GM12864 (cell line): ENCODE measurements at places on chromosomes 13 and 19.

- DNase-seq: no peak
Measured at GRCh38 chr19:7691497-7691896, 10.4 kb downstream of the FCER2 start.

DNA sequence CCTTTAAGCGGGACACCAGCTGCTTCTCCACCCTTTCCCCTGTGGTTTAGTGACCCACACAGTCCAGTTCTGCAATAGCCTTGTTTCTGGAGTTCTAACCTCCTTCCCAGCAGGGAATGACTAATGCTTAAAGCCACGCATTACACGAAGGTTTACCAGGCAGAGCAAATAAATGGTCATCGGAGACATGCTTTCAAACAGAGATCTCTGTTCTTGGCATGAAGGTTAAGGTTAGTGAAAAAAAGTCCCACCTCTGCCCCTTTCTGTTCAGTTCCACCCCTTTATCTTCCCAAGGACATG, 25.3 kb upstream of the MEDAG start:
- no peak for DNase-seq

DNA sequence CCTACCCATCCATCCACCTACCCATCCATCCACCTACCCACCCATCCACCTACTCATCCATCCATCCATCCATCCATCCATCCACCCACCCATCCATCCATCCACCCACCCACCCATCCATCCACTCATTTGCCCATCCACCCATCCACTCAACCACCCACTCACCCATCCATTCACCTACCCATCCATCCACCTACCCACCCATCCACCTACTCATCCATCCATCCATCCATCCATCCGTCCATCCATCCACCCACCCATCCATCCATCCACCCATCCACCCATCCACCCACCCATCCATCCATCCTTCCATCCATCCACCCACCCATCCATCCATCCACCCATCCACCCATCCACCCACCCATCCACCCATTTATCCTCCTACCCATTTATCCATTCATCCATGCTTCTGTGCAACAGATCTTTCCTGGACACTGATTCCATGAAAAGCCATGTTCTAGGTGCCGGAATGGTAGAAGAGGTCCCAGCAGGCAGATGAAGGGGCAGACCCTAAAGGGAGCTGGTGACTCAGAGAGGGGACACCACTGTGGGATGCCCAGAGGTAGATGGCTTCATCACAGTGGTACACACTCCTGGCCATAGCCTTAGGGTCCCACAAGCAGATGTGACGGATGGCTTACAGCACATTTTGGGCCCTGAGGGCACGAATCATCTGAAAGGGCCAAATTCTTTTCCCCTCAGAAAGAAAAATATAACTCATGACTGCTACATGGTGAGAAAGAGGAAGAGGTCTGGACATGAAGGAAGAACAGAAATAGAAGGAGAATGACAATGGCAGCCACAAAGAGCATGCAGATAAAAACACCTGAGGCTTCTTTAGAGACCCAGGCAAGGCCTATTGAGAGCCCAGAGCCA, 76.0 kb downstream of the KCTD15 start:
- DNase-seq: no peak

DNA sequence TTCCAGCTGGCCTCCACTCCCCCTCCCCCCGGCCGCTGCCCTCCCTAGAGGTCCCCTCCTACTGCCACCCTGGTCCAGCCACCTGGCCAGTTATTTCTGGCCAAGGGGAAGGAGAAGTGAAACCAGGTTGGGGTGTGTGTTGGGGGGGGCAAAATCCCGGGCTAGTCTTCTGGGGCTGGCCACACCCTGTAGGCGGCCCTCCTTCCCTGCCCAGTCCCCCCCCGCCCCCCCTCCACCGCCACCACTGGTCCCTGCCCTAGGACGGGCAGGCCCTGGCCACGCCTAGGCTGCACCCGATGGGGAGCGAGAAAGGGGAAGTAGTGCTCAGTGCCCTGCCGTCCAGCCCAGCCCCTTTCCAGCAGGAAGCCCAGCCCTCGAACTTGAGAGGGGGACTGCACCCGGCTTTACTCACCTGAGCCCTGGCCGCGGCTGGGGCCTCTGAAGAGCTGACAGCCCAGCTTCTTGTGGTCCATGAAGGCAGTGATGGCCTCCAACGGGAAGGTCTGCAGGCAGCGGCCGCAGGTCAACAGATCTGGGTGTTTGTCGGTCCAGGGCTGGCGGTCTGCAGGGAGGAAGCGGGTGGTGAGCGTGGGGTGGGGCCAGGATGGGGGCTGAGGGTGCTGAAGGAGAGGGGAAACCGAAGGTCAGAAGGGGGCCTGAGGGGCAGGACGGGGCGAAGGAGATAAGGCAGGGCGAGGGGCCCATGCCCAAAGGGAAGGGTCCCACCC, 813 bp downstream of the ZNF296 start:
- peak; percentile 87 for DNase-seq

- DNase-seq: no peak
Measured at GRCh38 chr19:28501976-28502375, 711.0 kb downstream of the UQCRFS1 start.

DNA sequence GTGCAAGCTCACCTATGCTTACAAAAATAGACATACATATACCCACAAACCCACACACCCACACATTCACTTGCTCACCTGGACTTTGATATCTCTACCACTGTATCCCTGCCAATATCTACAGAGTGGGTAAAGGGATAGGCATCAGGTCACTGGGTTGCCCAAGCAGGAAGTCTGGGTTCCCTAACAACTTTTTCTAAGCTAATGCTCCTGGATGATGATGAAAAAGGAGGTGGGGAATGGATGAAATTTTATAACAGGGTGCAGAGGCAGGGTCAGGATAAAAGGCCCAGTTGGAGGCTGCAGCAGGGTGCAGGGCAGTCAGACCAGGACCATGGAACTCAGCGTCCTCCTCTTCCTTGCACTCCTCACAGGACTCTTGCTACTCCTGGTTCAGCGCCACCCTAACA, at the start of gene CYP2B6:
TSS of gene CYP2B6 (plus strand) at position 311 of the 410 bp plus-strand sequence. CDS start at position 335, 24 bp downstream.
- DNase-seq: no peak

DNA sequence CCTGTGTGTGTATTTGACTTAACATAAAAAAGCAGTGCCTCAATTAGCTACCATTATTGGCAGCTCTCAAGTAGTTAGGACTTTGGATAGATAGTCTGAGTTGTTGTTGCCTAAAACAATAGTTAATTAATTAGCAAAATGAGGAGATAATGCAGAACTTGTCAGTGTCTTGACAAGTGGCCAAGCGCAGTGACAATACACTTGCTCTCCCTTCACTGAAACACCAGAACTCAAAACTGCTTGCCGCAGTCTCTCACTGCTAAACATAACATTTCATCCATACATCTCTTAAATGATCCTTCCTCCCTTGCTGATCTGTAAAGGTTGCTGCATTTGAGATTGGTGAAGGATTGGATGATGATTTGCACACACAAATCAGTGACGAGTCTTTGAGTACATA, 61.7 kb downstream of the ARHGAP35 start:
- DNase-seq: no peak

DNA sequence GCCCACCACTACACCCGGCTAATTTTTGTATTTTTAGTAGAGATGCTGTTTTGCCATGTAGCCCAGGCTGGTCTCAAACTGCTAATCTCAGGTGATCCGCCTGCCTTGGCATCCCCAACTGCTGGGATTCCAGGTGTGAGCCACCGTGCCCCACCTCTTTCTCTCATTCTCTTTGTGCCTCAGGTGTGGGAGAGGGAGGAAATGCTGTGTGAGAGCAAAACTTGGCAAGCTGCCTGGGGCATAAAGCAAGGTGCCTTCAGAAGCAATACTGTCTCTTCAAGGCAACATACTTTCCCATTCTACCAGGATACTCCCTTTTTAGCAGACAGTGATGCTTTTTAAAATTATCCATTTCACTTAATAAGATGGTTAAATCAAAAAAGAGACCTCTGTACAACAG, 53.2 kb upstream of the RFC3 start:
- no peak for DNase-seq

DNA sequence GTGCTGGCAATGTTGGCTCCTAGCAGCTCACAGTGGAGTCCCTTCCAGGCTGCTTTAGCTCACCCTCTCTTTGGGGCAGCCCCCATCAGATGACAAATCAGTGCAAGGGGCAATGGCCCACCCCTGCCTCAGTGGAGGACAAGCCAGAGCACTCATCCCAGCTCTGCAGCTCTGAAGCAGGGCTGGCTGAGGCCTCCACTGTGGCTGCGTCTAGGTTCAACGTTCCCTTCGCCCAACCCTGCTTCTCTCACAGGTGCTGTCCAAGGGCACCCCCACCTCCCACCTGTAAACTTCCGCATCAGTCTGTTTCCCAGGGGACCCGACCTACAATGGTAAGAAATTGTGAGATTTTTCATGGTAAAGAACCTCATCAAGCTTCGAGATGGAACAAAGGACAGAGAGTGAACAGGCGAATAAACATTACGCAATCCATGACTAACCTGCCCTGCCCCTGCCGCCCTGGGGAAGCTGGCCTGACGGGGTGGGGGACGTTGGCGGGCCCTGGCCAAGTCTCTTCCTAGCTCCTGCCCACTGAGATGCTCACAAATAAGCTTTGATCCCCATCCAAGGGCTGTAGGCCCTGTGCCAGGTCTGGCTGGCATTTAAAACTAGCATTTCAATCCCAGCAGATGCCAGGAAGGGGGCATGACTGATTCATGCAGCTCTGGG, 40.5 kb downstream of the DZIP1 start:
- no peak for DNase-seq

GRCh38 chr19:13963603-13964105, 11.3 kb downstream of the DCAF15 start:
- no peak for DNase-seq

DNA sequence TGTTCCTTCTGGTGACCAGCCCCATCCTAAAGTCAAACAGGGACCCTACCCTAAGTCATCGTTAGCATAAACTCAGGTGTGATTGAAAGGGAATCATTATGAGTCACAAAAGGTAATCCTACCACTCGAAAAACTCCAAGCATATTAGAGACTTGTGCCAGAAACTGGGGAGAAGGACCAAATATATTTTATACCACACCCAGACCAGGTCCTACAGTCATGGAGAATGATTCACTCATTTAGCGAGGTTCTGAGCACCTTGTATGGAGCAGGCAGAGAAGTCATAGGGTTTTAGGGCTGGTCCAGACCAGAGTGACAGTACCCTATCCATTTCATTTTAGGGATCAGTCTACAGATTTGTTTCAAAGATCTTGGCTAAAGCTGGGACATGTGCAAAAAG, 149.5 kb downstream of the SLC7A1 start:
- DNase-seq: no peak

DNA sequence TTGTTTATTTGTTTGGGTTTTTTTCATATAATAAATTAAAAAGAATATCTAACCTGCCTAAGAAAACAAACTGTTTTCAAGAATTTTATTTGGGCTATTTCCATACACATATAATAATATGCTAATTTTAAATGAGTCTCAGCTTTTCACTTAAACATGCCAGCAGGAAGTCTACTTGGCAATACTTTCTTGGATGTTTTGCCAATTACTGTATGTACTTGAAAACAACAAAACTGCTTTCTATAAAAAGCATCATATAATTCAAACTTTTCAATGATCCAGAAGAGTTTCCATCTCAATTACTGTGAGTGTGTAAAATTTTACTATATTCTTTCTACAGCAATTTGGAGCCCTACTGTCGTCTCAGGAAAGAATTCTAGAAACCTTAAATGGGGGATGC, 961.2 kb downstream of the PCDH17 start:
- DNase-seq: no peak

- no peak for DNase-seq
Measured at GRCh38 chr19:51749979-51750378, 1.7 kb downstream of the FPR1 start.

DNA sequence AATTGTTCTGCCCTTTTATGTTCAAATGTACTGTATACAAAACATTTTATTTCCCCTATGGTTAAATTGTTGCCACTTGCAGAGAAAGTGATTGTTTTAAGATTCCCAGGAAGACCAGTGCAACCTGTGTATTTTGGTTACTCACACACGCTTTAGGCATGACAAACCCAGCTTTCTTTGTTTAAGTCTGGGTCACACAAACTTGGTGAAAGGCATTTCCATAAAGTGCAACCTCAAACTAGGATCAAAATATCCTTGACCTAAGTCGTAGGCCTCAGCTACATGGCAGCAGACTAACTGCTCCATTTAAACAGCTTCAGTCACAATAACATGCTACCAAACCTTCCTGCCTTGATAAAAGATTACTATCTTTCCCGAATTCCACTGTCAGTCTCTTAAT, 639.0 kb upstream of the PRR20A start:
- DNase-seq: no peak

DNA sequence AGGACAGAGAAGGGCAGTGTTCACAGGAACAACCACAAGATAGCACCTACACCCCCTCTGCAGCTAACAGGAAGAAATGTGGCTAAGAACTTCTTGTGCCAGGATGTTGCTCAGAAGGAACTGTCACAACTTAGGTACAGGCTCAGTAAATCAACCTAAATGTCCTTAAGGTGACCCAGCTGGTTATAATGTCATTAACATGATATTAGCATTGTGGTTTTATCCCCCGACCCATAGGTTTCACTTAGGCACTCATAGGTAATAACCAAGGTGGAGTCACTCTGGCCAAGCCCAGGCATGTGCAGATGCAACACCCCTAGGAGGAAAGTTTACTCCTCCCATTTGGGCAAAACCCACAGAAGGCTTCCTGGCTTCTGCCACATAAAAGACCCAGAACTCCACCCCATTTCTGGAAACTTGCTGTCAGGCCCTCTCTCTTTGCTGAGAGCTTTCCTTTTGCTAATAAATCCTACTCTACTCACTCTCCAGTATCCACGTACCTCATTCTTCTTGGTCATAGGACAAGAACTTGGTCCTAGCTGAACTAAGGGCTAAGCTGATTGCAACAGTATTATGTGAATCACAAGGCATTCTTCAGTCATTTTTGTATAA, 951.3 kb downstream of the SLITRK5 start:
- DNase-seq: no peak

DNA sequence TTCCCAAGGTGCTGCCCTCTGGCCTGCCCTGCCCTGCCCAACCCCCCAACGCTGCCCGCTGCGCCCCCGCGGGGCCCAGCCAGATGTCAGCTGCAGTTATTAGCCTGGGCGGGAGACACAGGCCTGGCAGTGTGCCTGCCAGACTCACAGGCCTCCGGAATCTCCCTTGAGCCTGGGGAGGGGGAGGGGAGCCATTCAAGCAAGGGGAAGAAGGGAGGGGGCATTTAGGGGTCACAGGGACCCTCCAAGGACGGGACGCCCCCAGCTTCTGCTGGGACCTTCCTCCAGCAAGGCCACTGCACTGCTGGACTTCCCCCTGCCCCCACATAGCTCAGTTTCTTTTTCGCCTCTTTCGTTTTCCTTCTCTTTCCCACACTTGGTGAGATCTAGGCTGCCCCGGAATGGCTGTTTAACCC, 2.6 kb upstream of the JUNB start:
- no peak for DNase-seq

- no peak for DNase-seq
Measured at GRCh38 chr13:104895521-104895920, 1639.9 kb downstream of the EFNB2 start.

GRCh38 chr13:49388091-49388635, 55.7 kb downstream of the CAB39L start:
- no peak for DNase-seq

DNA sequence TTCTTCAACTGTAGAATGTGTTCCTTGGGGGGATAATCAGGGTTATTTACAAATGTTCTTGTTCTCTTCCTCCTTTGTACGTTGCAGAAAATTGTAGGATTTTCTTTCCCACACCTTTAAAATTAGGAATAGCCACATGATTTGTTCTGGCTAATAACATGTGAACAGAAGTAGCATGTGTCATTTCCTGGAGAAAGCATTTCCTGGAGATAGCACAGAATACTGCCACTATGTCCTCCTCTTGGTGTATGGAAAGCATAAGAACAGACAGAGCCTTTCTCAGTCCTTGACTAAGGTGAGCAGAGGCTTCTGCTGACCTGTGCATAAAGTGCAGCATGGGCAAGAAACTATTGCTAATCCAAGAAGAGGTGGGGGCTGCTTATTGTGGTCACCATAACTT, 101.8 kb downstream of the FAM216B start:
- DNase-seq: no peak

GRCh38 chr19:58466089-58466759, 656 bp upstream of the ZNF324 start:
- no peak for DNase-seq
